ENCODE measurements at places on chromosomes 16 and 17. TPM values are rescaled to one million over a fixed set of nuclear protein-coding genes. Genes with fewer than 3 reads are reported as not detected.

DNA sequence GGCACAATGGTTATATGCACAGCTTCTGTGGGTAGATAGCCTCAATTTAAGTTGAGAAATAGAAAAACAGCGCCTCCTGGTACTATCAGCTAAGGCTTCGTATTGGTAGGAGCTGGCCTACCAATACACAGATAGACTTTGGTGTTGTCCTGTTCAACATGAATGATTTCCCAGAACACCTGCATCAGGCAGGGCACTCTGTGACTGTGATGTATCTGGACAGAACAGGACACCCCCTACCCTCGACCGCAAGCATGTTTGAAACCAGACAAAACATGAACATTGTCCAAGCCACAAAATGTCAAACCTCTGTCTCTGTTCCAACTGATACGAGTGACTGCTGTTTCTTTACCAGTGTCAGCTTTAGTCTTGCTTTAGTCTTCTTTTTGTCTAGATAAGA is 144.9 kb downstream of the HAPSTR1 start:
- DNase-seq, result no peak

DNA sequence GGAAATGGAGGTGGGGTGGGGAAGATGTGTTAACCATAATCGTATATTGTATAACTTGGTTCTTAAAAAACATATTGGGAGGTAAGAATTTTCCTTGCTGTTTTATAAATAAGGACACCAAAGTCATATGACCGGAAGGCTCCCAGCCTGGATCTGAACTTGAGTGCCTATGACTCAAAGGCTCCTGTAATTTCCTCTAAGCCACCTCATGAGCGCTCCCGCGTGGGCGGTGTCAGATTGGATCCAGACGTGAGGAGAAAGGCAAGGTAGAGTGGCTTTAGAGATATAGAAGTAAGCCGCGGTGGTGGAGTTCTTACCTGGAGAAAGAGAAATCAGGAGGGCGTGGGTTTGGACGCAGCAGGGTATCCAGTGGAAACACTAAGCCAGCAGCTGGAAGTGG is 196.2 kb upstream of the NLRP1 start:
- no peak for DNase-seq

GRCh38 chr16:28106467-28107215 is 43.1 kb upstream of the GSG1L start:
- no peak for DNase-seq

PKMYT1 gene
- 112 TPM for total RNA-seq

DNA sequence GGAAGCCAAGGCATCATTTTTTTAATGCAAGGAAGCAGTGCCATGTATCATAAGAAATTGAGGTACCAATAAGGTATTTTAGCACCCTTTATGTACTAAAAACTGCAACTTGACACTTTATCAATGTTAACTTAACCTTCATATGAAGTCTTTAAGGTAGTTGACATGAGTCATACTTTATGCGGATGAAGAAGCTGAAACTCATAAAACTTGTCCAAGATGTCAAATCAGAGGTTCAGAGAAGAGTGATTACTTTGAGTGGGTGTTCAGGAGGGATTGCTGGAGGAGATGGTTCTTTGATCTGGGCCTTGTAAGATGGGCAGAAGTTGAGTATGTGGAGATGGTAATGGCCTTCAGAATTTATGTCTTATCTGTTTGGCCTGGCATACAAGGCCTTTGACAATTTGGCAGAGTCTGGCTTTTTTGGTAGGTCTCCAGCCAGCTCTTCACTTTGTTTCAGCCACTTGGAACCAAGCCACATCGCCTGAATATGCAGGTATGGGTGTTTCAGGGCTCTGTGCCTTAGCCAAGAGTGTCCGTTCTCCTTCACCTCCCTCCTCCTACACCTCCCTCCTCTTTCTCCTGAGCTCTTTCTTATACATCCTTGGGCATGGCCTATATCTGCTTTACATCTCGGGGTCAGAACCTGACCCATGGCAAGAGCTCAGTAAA is 23.7 kb downstream of the YPEL2 start:
- no peak for DNase-seq

All from activated T-cell treated with anti-CD3 and anti-CD28 coated beads, Interleukin-2, amount 50 U/mL, for 72 hours (primary cell).